ENCODE measurements at places on chromosomes 11 and 22.

DNA sequence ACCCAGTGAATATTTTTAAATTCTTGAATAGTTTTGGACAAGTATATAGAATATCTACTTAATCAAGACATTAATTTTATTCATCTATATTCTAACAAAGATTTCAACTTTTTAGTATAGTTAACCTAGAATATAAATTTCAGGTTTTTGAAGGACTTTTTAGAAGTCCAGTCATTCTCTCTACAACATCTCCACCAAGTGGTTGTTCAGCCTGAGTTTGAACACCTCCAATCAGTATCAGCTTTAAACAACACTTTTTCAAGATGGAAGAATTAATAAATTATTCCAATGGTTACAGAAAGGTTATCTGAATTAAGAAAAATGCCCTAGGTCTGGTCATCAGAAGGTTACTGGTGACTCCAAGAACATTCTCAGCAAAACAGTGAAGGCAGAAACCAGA is 31.8 kb downstream of the EIF3M start:
- no peak for DNase-seq

GRCh38 chr11:117180661-117181585 is 2.4 kb downstream of the SIDT2 start:
- no peak for DNase-seq

DNA sequence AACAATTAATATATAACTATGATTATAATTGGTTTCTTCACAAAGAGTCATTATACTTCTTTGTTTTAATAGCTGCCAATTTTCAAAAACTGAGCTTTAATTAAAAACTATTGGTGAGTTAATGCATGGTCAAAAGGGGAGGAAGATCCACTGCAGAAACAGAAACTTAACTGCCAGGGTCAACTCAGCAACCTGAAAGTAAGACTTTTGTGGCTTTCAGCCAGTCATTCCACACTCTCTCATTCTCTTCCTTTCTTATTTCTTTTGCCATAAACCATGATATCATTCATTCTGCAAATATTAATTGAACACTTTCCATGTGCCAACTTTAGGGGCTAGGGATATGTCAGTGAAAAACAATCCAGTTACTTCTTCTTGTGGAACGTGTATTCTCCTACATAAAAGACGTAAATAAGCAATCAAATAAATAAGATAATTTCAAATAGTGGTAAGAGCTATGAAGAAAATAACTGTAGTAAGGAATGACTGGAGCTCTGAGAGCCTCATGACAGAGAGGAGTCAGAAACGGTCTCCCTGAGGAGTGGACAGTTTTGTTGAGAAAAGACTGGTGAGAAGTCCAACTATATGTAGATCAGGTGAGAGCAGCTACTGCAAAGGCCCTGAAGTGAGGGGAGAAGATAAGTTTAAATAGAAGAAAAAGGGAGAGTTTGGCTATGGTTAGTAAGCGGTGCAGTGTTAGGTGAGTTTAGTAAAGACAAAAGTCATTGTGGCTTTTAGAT is 130.5 kb downstream of the GRIA4 start:
- no peak for DNase-seq

- DNase-seq = no peak
Measured at GRCh38 chr11:128708660-128709059, 14.8 kb downstream of the FLI1 start.

DNA sequence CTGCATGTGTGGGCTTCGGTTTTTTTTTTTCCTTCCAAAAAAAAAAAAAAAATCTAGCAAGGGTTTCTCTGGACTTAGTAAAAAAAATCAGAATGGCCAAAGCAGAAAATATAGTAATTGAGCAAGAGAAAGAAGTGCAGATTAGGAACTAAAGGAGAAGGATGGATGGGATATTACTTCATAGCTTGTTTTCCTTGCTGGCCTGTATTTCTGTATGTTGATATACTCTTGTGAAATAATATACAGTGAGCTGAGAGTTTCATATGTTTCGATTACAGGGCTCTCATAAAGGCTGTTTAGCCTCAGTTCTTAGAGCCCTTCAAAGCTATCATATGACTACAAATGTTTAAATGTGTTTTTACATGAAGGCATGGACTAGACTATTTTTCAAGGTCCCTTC is 34.3 kb upstream of the NFRKB start:
- DNase-seq = no peak

GRCh38 chr11:130808541-130808940 is 107.7 kb downstream of the SNX19 start:
- DNase-seq = no peak

- DNase-seq = no peak
Measured at GRCh38 chr22:31957970-31958594, 13.7 kb downstream of the YWHAH start.

- DNase-seq = no peak
Measured at GRCh38 chr11:114598461-114598860, 2.9 kb upstream of the NXPE4 start.

- DNase-seq = no peak
Measured at GRCh38 chr22:46537225-46537945, at the start of gene CELSR1. Gene CELSR1, minus strand, starts transcription at chr22:46537620. Its CDS starts 450 bp downstream, at chr22:46537170.

DNA sequence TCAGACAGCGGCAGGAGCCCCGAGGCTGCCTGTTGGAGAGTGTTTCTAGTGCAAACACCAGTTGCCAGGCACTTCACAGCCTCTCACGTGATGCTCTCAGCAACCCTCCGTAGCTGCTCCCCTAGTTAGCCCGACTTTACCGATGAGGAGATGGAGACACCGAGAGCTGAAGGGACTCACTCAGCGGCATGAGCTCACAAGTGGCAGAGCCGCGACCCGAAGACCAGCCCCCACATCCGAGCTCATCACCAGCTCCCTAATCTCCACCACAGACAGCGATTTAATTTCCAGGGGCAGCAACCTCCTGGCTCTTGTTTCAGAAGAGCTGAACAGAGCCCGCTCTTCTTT is 28.7 kb upstream of the RTL6 start:
- no peak for DNase-seq

DNA sequence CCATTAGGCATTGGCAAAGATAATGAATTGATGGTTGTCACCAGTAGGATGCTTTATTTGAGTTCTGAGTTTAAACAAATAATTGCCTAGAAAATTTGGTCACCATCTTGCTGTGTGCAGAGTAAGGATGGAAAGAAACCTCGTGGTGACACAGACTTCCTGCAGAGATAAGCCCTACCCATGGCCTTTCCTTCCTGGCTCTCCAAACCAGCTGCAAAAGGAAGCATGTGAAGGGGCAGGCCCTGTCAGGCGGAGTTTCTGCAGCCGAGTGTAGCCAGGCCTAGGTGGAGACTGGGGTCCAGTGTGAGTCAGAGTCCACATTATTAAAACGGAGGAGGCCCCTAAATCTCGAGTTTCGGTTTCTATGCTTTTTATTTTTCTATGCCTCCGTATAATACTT is 83.1 kb upstream of the ADSL start:
- DNase-seq = no peak

- no peak for DNase-seq
Measured at GRCh38 chr11:10663365-10663764, 30.2 kb downstream of the IRAG1 start.

- no peak for DNase-seq
Measured at GRCh38 chr22:50360578-50360977, 17.5 kb downstream of the PPP6R2 start.

DNA sequence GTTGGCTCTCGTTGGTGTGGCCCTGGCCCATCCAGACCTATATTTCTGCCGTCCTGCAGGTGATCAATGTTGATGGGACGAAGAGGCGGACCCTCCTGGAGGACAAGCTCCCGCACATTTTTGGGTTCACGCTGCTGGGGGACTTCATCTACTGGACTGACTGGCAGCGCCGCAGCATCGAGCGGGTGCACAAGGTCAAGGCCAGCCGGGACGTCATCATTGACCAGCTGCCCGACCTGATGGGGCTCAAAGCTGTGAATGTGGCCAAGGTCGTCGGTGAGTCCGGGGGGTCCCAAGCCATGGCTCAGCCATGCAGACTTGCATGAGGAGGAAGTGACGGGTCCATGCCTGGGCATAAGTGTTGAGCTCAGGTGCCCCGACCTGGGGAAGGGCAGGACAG is 57.1 kb upstream of the PPP6R3 start:
- no peak for DNase-seq

DNA sequence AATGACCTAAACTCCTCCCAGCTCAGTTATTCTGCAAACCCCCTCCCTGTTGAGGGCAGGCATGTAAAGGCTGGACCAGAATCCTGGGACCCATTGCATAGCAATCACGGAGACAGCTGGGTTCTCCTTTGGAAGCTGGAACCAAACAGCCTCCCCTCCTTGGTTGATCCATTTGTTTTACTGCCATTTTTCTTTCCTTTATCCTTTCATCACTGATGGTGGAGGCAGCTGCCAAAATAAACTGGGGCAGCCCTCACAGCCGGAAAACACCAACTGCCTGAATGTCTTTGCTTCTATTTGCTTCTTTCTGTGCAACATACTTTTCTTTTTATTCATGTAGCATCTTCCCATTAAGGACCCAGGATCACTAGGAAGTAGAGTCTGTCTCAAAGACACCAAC is 150.0 kb upstream of the SYT13 start:
- DNase-seq = no peak

DNA sequence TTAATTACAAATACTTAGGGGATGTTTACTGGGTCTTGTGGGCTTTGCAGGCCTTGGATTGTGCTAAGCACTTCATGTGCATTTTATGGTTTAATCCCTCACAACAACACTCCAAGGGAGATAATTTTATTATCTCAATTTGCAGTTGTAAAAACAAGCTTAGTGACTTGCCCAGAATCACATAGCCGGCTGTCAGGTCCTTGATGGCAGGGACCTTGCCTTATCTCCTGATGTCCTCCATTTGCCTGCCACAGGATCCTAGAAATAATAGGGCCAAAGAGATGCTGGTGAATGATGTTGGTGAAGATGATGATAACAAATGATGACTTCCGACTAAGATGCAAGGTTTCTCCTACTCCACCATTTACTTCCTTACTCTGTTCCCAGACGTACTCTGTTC is 385.4 kb downstream of the TMEM135 start:
- DNase-seq = no peak

DNA sequence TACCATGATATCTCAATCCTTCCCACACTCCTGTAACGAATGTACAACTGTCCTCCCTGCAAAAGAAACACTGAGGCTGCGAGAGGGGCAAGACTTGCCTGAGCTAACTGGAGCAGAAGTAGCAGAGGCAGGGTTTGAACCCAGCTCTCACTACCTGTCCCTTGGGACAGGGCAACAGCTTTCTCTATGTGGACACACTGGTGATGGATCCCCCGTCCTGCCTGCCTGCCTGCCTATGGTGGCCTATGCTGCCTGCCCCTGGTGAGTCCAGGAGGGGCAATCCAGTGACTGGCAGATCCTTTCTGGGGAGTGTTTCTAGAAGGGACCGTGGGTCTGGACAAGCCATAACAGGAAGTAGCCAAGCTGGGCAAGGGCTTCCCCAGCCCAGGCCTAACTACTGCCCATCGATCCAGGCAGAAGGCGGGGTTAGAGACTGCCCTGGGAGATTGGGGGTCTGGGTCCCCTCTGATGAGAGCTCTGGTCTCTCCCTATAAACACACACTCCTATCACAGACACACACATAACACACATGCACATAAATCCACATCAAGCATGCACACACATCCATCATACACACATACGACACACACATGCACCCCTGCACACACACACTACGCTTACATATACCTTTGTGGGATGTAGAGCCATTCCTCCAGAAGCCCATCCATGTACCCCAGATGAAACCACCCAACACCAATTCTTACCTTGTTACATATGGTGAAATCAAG is 1.1 kb upstream of the EMID1 start:
- no peak for DNase-seq

DNA sequence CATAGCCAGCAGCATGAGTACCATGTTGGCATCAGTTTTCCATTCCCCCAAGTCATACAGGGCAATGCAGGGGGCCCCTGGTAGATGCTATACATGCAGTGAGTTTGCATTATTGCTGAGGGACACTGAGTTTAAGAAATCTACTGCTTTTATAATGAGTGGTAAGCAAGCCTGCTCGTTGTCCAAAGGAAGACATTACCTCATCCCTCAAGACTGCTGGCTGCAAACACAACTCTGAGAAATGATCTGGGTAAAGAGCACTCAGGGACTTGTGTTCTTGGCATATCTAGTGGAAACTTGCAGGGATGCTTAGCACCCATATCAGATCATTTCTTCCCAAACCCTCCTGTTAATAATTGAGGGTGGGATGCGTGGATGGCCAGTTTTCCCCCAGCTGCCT is 77.9 kb downstream of the CWC15 start:
- no peak for DNase-seq

GRCh38 chr11:124766156-124766555 is 4.1 kb upstream of the ESAM start:
- DNase-seq = no peak

DNA sequence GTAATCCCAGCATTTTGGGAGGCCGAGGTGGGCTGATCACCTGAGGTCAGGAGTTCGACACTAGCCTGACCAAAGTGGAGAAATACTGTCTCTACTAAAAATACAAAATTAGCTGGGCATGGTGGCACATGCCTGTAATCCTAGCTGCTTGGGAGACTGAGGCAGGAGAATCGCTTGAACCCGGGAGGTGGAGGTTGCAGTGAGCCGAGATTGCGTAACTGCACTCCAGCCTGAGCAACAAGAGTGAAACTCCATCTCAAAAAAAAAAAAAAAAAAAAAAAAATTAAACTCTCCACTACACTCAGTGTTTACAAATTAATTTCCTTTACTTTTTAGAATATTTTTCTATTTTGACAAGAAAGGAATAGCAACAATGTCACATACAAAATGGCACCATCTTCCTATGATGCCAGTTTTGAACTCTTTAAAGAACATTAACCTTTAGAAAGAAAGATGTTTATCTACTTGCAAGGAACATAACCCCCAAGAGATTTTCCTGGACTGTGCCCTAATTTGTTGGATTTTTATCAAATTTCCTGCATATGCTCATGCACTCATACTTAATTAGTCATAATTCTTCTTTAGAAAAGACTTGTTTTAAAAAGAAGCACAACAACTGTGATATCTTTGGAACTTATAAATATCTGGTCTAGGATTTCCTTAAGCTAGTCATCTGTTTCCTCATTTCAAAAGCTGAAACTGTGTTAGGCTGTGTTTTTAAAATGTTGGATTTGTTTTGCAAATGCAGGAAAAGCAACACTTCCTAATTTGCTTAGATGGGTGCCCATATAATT is 22.6 kb upstream of the HIPK3 start:
- DNase-seq = no peak

- DNase-seq = no peak
Measured at GRCh38 chr22:40332319-40332781, 13.9 kb upstream of the ADSL start.

DNA sequence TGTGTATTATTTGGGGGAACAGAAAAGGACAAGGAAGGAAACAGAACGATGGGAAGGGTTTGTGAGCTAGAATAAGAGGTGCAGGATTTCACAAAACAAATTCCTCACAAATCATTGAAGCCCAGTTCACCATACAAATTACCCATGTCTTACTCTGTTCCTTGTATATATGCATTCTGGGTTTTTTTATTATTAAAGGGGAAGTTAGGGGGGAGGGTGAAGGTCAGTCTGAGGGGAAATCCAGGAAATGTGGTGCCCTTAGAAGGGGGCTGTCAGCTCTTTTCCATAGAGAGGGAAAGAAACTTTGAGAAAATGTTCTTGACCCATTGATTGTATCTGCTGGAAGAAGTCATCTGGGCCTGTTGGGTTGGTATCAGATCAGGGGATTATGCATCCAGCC is 90.8 kb downstream of the RNF169 start:
- no peak for DNase-seq

GRCh38 chr11:17001806-17002205 is 12.4 kb downstream of the PLEKHA7 start:
- no peak for DNase-seq

GRCh38 chr11:103170865-103171264 is 61.6 kb downstream of the DYNC2H1 start:
- no peak for DNase-seq
